ENCODE measurements at places on chromosomes 7 and 10. TPM values are rescaled to one million over a fixed set of nuclear protein-coding genes. Genes with fewer than 3 reads are reported as not detected.

The MRLN gene
- total RNA-seq, result not detected

The CLDN4 gene
- 0.89 TPM for total RNA-seq

The CLCN1 gene
- total RNA-seq, result not detected

The TMEM178B gene
- total RNA-seq, result 0.18 TPM

The MMD2 gene
- not detected for total RNA-seq

The PNLIPRP3 gene
- not detected for total RNA-seq

The POMZP3 gene
- 0.88 TPM for total RNA-seq

The ZNF117 gene
- total RNA-seq, result 10.7 TPM

The SERPINE1 gene
- 2,093 TPM for total RNA-seq

The FOXI2 gene
- not detected for total RNA-seq

The JAKMIP3 gene
- 0.32 TPM for total RNA-seq

The ZFAND2A gene
- 15.1 TPM for total RNA-seq
